ENCODE measurements at places on chromosomes 2 and 18.

DNA sequence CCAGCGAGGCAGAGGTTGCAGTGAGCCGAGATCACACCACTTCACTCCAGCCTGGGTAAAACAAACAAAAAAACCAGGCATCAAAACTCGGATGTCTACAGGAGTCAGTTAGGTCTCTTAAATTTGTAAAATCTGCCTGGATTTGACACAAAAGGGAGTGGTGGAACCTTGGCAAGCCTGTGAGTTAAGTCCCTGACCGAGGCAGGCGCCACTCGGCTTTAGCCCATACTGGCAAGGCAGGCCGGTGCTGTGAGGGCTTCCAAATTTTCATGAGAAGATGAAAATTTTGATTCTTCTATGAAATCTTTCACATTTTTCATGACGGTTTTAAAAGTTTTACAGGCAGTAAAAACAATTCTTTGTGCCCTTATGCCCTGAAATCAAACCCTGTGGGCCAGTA, 165.8 kb downstream of the FMNL2 start:
- no peak for DNase-seq

GRCh38 chr2:190759749-190760213, 110.9 kb downstream of the NAB1 start:
- no peak for DNase-seq

GRCh38 chr2:156901373-156902031, 356.0 kb upstream of the GALNT5 start:
- no peak for DNase-seq

DNA sequence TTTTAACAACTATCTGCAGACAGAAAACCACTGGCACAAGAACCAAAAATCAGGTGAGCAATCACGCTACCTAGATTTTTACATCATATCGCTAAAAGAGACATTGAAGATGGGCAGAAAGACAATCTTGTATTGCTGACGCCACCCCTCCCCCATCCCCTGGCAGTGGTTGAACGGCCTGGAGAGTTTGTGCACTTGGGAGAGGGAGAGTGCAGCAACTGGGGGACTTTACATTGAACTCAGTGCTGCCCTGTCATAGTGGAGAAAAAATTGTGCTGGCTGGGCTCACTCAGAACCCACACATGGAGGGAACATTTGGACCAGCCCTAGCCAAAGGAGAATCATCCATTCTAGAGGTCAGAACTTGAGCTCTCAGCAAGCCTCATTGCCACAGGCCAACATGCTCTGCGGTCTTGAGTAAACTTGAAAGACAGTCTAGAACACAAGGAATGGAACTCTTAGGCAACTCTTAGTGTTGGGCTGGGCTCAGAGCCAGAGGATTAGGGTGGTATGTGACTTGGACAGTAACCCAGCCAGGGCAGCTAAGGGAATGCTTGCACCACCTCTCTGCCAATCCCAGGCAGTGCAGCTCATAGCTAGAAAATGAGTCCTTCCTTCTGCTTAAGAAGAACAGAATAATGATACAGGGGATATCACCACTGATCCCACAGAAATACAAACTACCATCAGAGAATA, 220.0 kb upstream of the CYP26B1 start:
- no peak for DNase-seq

- no peak for DNase-seq
Measured at GRCh38 chr2:689877-690510, 12.8 kb upstream of the TMEM18 start.

DNA sequence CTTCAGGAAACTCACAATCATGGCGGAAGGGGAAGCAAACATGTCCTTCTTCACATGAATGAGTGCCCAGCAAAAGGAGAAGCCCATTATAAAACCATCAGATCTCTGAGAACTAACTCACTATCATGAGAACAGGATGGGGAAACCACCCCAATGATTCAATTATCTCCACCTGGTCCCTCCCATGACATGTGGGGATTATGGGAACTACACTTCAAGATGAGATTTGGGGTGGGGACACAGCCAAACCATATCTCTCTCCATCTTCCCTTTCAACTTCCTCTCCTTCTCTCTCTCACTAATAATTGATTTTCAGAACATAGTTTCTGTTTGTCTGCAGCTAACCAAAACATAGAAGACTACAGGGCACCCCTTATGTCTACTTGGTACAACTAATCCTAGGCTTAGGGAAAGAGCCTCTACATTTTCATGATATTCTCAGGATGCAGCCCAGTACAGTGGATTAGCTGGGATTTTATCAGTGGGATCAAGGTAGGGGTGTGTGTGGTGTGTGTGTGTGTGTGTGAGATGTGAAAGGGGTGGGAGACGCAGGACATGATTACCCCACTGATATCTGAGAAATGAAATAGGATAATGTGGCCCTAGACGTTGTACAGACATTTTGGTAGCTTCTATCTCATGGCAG, 2.8 kb upstream of the ATF2 start:
- no peak for DNase-seq

Data from stimulated activated CD8-positive, alpha-beta memory T cell treated with anti-CD3 and anti-CD28 coated beads, Interleukin-2, amount 100 ng/mL, for 1 hour (primary cell).